ENCODE measurements at places on chromosomes 5 and 9.

GRCh38 chr9:71746023-71746757, 22.1 kb downstream of the CEMIP2 start:
- no peak for DNase-seq

GRCh38 chr5:128491291-128491690, 46.8 kb downstream of the FBN2 start:
- no peak for DNase-seq

- DNase-seq, result no peak
These were observed 174.2 kb downstream of the OXCT1 start for GRCh38 chr5:41695920-41696582.

DNA sequence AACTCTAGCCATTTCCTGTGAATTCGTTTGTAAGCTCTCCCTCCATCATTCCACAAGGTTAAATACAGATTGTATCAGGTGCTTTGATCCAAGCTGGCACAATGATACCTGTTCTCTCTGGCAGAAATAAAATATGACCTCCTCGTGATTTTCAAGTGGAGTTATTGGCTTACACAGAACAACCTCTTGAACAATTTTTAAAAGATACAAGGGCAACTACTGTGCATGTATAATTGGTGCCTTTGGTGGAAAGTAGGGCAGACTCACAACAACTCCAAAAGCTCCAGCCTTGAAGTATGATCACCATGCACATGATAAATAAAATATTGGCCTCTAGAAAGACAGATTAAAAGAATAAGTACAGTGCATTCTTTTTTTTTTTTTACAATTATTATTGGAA, 106.0 kb downstream of the SEMA6A start:
- no peak for DNase-seq

DNA sequence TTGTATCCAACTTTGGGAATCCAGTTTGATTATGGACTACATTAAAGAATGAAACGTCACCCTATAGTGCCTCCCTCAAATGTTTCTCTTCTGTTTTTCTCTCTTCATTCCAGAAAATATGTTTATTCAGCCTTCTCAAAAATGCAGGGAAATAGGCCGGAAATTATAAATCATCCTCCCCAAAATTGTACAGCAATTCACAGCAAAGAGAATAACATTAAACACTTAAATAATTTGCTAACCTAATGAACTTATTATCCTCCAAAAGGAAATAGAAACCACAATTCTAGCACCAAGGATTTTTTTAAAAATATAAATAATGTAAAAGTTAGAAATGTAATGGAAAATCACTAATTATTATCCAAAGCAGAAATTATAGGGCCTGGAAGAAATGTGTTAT, 115.9 kb upstream of the CCNG1 start:
- DNase-seq, result no peak

DNA sequence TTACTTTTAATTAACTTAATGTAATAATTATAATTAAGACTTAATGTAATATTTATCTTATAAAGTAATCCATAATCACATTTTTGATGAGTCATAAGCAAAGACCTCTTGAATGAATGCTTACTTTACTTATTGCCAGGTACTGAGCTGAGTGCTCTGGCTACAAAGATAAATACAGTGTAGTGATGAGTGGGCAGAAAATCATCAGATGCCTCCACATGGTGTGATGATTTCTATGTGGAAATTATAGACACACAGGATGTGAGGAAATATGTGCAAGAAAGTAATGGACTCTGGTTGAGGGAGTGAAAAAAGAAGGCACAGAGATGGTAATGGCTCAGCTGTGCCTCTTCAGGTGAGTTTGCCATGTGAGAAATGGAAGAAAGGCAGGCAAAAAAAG, 422.6 kb upstream of the CD180 start:
- DNase-seq, result no peak

DNA sequence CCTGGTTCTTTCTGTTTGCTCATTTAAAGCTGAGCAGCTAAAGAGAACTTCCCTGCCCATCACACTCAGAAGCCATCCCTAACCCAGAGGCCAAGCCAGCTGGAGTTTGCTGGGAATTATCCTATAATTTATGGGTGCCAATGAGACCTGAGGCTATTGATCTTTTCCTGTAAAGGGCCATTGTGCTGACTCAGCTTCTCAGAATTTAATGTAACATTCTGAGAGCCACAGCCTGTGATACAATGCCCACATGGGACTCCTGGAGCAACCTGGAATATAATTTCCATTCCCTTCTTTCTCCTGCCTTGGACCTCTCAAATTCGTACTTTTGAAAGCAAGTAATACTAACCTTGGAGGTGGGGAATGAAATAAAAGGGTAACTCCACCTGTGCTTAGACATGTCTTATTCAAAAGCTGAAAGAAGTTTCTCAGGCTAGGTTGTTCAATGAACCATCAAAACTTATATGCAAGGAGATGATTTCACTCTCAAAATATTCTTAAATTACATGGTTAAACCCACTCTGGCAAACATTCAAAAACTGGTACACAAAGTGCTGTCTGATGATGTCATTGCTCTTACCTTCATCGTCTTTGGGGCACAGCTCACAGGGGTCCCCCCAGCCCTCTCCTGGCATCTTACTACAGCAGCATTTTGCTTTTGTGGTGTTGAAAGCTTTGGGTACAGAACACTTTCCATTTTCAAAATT, 206.7 kb downstream of the SLC12A2 start:
- no peak for DNase-seq

DNA sequence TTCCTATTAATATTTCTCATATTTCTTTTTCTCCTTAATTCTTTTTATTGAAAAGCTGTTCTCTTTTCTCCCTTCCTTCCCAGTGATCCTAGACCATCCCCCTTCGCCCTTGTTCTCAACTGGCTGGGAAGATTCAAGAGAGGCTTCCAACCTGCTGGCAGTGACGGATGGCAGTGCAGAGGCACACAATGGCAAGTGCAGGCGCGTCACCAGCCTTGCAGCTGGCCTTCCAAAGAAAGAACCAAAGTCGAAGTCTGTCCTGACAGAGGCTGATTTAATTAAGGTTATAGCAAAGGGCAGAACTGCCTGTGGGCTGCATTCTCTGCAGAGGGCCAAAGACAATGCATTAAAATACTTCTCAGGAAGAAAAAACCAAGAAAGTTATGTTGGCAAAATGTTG, 7.4 kb downstream of the CEMIP2 start:
- DNase-seq, result no peak

- DNase-seq, result no peak
These were observed 24.7 kb upstream of the MTAP start for GRCh38 chr9:21777701-21778100.

Measured in stimulated activated CD8-positive, alpha-beta memory T cell treated with anti-CD3 and anti-CD28 coated beads, Interleukin-7, amount 100 ng/mL, for 1 hour (primary cell).